ENCODE measurements at places on chromosomes 1 and 21.

GRCh38 chr1:25146451-25146855 lies 85.8 kb downstream of the SYF2 start:
- DNase-seq = no peak

- no peak for DNase-seq
Observed at GRCh38 chr1:168135116-168135920, 1.4 kb downstream of the GPR161 start.

DNA sequence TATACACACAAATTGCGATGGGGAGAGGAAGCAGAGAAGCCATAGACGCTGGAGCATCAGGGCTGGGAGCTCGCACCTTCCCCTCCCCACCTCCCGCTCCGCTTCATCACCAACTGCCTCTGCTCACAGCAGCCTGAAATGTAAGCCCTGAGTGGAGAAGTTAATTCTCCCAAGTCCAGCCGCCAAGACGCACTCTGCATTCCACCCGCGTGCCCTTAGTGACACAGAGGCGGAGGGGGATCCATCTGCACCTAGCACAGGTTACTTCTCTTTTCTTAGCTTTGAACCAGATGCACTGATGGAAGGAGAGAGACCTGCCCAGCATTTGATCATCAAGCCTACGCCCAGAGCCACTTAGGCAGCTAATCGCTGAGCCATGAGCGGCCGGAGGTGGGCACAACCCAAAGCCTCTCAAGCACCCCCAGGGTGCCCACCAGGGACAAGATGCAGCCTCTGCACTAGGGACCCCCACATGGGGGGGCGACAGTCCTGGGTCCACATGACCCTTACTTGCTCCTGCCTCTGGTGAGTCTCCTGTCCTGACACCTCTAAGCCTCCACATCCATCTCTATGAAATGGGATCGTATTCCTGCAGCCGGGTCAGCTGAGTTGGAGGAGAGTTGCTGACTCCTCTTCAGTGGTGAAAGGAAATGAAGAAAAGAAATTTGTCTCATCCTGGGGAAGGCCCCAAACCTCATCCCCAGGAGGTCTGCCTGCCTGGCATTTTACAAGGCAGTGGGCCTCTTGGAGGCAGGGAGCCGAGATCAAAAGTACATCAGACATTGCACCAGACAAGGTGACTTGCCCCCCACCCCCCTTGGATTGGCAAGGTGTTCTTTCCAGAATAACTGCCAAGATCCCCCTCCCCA lies 316.2 kb downstream of the MATN1 start:
- no peak for DNase-seq

- peak; percentile 39 for DNase-seq
Observed at GRCh38 chr1:9542430-9542829, 3.2 kb downstream of the SLC25A33 start.

DNA sequence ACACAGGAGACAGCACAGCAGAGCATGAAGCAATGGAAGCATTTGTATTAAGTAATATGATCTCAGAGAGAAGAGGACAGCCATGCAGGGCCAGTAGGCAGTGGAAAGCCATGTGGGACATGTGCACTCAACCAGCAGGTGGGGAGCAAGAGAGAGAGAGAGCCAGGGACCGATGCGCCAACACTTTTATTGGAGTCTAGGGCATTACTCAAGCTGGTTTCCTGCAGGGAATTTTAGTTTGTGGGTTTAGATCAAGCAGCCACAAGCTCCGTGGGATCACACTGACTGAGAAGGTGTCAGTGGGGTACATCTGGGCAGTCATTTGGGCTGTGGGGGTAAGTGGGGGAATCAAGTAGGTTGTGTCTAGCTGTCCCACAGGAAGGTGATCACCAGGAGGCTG lies 137.1 kb downstream of the PCBP3 start:
- DNase-seq = no peak

DNA sequence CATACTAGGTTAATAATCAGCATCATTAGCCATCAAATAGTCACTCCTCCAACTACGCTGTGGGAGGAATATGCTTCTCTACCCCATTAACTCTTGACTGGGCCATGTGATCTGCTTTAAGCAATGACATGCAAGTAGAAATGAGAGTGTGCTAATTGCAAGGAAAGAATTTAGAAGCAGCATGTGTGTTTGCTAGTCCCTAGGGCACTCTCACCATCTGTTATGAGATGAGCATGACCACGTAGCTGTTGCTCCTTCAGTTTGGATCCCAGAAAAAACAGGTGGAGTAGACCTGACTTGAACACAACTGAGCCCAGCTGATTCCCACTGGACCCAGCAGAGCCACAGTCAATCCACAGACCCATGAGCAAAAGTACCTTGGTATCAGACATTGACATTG lies 19.7 kb upstream of the RGS7 start:
- DNase-seq = no peak

Data from erythroblast (primary cell).